ENCODE measurements at places on chromosomes 3 and 15.

GRCh38 chr15:28914483-28915023 lies 28.8 kb downstream of the APBA2 start:
- no peak for DNase-seq

GRCh38 chr3:27844052-27844675 lies 122.0 kb upstream of the EOMES start:
- DNase-seq: no peak

- DNase-seq: no peak
Observed at GRCh38 chr15:73695773-73696640, 11.8 kb downstream of the CD276 start.

DNA sequence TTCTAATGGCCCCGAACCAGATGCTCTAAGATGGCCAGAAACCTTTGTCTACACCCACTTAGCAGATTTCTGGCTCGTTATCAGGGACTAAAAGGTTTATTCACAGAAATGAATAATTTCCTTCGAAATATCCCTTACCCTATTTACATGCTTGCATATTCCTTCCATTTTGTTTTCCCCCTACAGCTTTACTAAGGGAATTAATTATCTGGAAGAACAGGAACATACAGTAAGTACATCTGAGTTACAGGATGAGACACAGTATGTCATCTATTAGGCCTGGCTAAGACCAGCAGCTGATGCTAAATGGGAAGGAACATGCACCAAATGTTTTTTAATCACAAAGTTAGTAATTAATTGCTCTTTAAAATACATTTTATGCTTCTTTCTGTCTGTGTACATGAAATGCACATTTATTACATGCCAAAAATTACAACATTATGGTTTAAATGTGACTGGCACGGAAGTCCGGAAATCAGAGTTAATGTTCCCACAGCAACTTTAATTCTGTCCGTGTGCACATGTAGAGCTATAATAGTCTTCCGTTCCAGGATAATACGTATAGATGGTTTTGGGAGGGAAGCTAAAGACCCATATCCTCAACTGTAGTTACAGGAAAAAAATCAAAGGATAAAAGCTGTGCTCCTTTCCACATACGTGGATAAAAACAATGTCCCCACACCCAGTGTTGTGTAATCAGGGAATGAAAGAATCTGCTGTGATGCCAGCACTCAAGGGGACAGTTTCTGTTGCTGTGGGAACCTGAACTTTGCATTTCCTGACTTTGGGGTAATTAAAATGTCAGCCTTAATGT lies 82.0 kb downstream of the TIGIT start:
- no peak for DNase-seq

- DNase-seq: no peak
Observed at GRCh38 chr3:71299160-71299559, 284.4 kb downstream of the FOXP1 start.

DNA sequence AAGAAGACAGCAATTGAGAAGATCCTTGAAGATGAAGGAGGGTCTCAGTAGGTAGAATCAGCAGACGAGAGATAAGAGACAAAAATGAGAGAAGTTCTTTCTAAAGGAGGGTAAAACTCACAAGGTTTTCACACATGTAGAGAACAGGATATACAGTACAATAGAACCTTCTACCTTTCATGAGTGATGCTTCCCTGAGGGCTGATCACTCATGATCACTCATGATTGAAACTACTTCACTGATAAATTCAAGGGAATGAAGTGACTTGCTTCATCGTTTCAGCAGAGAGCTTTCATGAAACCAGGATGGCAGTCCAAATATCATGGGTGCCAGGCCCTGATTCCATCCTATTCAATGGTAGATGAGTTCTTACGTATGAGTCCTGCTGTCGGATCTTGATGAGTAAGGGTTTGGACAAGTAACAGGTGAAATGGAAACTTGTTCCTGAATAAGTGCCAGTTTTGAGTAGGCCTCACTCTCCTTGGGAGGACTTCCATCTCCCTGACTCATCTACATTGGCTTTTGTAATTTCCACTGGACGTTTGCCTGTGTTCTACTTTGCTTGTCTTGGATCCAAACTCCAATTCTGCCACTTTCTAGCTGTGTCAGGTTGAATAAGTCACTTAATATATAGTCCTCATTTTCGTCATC lies 9.6 kb upstream of the CLDN16 start:
- DNase-seq: no peak

DNA sequence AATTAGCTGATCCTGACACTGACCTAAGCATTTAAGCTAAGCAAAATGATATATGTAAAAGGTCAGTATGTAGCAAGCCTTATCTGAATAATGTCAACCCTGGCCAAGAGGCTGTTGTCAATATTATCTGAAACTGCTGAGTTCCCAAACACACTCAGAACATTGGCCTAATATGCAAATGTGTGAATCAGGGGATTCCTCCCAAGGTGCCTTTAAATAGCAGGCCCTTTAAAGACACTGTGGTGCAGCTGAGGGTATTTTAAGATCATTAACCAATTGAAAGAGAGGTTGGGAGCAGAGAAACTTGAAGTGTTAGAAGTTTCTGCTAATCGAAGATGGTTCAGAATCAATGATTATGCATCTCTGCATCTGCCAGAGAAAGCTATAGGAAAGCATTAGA lies 207.0 kb downstream of the NTRK3 start:
- no peak for DNase-seq

DNA sequence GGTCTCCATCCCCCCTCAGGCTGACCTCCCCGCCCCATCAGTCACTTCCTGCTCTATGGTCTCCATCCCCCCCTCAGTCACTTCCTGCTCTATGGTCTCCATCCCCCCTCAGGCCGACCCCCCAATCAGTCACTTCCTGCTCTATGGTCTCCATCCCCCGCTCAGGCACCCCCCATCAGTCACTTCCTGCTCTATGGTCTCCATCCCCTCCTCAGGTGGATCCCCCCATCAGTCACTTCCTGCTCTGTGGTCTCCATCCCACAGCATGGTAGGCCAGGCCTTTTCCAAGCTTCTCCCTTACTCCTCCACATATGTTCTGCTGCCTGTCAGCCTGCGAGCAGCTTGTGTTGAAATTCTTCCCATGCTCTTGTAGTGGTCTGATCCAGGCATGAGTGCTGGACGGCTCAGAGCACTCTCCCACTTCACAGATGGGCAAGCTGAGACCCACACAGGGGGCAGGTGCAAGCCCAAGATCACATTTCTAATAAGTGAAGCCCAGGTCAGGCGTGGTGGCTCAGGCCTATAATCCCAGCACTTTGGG lies 36.8 kb downstream of the BDH1 start:
- no peak for DNase-seq

- no peak for DNase-seq
Observed at GRCh38 chr3:123157209-123157597, 44.5 kb upstream of the SEC22A start.

DNA sequence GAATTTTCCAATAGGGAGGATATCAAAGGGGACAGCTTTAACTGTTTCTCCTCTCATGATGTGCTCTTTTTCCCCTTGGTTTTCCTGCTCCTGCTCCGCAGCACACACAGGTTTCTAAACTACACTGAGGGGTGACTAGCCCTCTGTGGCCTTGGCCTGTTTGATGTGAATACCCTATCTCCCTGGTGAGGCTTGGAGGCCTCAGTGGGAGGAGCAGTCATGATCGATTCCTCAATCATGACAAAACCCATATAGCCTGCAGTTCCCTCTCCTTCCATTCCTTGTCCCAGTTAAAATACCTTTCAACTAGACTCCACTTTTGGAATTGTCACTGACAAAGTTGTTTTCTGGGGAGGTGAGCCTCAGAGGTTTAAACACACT lies 24.0 kb upstream of the USP3 start:
- DNase-seq: no peak

GRCh38 chr3:46212101-46212500 lies 4.0 kb upstream of the CCR1 start:
- no peak for DNase-seq

DNA sequence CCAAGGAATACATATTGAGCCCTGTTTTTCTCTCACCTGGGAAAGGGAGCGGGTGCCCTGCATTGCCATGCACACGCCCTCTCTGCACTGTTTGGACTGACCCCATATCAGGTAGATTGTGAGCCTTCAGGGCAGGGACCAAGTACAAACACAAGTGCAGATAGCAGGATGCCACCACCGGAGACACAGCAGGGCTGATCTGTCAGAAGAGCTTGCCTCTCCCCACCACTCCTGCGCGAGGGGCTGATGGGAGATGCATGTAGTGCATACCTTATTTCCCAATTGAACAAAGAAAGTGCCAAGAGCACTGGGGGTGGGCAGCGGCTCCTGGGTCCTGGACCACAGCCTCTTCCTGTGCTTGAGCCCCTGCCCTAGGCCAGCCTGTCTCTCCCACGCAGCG lies 9.0 kb upstream of the SLCO2A1 start:
- DNase-seq: no peak

GRCh38 chr3:100195375-100195774 lies 65.4 kb upstream of the TBC1D23 start:
- DNase-seq: no peak

DNA sequence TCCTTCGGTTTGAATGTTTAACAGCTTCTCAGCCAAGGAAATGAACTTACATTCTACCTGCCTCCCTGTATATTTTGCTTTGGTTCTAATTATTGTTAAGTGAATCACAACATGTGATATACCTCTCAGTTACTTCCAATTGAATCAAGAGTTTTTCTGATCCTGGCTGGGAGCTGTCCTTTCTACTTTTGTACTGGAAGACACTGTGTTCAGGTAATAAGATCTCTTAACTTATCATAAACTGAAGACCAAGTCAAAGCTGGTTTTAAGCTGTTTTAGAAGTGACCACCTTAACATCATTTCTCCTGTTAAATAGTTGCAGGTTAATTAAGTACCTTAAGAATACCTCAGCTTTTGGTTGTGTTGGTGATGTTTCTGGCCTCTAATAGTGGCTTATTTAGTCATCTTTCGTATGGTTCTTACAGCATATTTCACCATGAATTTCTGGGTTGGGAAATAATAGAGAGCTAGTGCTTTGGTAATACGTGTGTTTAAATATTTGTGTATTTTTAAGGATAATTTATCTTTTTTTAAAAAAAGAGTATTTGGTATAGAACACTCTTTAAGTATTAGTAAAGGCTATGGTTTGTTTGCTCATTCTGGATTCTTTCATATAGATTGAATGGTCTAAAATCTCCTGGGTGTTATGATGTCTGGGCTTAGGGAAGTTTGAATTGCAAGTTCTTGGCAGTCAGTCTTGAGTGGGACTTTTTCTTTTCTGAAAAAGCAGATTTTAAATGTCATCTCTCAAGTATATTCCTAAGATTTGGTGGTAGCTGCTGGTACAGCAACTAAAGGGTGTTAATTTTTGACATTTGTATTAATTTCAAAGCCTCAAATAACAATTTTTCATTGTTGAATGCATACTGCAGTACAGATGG lies 1.6 kb downstream of the RAB8B start:
- no peak for DNase-seq

DNA sequence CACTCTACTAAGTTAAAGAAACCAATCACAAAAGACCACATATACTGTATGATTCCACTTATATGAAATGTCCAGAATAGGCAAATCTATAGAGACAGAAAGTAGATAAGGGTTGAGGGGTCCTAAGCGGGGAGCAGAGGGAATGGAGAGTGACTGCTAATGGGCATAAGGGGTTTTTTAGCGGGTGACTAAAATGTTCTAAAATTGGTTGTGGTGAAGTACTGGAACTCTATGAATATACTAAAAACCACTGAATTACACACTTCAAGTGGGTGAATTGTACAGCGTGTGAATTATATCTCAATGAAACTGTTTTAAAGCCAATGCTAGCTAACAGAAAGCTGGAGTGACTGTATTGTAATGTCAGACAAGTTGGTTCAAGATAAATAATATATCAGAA lies 33.3 kb downstream of the KPNA1 start:
- DNase-seq: no peak

- DNase-seq: no peak
Observed at GRCh38 chr3:69113536-69113935, 8.9 kb downstream of the LMOD3 start.
